Fibroblast of lung (primary cell): ENCODE measurements at places on chromosomes 16 and 17.

- DNase-seq = no peak
Observed at GRCh38 chr17:14310101-14310500, 9.2 kb downstream of the HS3ST3B1 start.

DNA sequence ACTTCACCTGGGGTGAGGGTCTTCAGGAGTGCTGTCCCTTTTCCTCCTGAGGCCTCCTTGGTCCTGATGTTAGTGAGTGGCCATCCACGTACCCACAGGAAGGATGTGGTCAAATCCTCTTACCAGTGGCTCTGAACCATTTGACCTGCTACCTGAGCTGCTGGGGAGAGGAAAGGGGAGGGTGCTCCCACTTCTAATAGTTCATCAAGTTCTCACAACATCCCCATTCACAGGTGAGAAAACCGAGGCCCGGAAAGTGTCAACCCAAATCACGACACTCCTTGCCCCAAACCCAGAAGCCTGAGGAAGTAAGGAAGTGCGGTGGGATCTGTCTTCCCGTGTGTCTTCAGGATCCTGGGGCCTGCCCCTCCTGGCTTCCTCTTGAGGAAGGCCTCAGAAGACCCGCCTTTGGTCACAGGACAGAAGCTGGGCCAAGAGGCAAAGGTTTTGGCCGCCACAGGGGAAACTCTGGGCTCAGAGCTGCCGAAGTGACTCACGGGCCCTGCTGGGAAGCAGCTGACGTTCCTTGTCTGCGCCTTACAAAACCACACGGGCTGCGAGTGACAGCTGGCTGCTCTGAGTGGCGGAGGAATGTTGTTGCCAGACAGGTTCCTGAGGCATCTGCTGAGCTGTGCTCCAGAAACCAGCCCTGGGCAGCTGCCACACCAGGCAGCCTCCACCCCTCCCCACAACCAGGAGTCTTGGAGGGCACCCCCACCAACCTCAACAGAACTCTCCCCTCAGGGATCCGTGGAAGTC, 13.9 kb upstream of the KIFC3 start:
- peak; percentile 97 for DNase-seq

GRCh38 chr16:53789137-53789536, 85.2 kb downstream of the FTO start:
- DNase-seq = peak; percentile 75

- peak; percentile 79 for DNase-seq
Observed at GRCh38 chr16:87463722-87464690, 28.8 kb downstream of the ZCCHC14 start.

DNA sequence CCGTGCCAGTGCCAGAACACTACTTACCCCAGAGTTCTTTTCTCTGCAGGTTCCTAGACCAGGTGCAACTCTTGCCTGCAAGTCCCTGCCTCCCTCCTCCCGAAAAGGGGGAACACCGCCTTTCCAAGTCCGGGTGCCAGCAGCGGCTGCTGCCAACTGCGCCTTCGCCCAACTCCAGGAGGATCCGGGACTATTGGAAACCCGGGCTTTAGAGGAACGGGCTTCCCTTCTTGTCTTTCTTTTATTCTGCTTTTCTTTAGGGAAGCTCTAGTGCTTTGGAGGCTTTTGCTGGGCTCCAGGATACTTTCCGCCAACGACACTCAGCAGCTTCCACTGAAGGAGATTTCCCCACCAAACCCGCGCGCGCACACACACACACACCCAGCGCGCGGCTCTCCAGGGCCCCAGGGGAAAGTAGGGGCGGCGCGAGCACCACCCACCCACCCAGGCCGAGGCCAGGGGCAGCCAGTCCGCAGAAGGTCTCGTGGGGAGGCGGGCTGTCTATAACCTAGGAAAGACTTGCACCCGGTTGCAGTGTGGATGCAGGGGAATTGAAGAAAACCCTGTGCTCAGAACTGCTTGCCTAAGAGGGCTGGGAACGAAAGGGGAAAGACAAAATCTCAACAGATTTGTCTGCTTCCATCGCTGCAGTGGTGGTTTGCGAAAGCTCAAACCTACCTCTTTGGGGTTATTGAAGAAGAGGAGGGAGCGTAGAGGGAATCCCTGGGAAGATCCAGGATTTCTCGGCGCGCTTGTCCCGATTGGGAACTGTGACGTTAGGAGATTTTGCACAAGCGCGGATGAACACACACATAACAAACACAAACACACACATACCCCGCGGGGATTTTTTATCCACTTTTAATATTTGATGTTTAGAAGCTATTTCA, 977 bp upstream of the CA10 start:
- DNase-seq = no peak

DNA sequence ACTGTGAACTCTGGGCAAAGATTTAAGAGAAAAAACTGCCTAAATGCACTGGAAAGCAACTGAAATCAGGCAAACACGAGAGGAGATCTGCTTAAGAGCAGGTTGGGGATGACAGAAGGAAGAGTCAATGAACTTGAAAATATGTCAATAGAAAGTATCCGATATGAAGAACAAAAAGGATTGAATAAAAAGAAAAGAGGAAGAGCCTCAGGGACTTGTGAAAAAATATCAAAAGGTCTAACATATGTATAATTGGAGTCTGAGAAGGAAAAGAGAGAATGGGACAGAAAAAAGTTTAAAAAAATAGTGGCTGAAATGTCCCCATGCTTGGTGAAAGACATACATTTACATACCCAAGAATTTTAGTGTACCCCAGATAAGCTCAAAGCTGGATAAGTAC, 195.5 kb downstream of the COPRS start:
- DNase-seq = peak; percentile 27

GRCh38 chr16:54063279-54063773, 223.3 kb downstream of the IRX3 start:
- no peak for DNase-seq

GRCh38 chr17:73027130-73027741, 65.3 kb downstream of the SLC39A11 start:
- DNase-seq = peak; percentile 79
